ENCODE measurements at places on chromosomes 12 and 14.
A peak's percentile ranks its signal among the peaks of the same experiment; 100 is the strongest.

GRCh38 chr14:76396714-76397187 is 20.8 kb downstream of the ESRRB start:
- DNase-seq: no peak

- no peak for DNase-seq
These were observed 14.8 kb upstream of the BCL11B start for GRCh38 chr14:99286761-99287160.

GRCh38 chr14:96069421-96069820 is 30.3 kb downstream of the C14orf132 start:
- DNase-seq: no peak

GRCh38 chr14:81295958-81296923 is 75.5 kb upstream of the GTF2A1 start:
- no peak for DNase-seq

DNA sequence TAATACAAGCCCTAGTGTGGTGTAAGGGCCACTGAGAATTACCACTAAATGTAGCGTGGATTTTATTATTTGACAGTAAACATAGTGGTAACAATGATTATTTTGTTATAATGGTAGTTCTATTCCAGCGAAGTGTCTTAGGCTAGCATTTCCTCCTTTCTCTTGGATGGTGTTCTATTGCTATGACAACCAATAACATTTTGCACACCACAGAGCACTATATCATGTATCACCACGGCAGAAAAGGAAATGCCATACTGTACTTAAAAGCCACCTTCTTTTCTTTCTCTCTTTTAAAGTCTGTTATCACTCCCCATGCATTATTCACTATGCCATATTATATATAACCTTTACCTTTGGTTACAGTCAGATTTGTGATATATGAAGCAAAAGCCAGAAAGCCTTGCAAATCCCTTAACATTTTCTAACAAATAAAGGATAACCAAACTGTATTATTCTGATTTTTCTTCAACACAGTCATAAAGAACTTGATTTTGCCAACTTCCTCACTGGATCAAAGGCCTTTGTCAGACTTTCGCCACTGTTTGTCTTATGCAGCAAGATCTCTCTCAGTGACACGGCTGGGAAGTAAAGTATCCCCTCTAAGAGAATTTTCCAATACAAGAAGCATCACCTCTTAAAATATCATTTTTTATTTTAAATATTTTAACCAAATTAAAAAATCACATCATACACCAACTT is 195.8 kb downstream of the FOXN3 start:
- peak; percentile 86 for DNase-seq

DNA sequence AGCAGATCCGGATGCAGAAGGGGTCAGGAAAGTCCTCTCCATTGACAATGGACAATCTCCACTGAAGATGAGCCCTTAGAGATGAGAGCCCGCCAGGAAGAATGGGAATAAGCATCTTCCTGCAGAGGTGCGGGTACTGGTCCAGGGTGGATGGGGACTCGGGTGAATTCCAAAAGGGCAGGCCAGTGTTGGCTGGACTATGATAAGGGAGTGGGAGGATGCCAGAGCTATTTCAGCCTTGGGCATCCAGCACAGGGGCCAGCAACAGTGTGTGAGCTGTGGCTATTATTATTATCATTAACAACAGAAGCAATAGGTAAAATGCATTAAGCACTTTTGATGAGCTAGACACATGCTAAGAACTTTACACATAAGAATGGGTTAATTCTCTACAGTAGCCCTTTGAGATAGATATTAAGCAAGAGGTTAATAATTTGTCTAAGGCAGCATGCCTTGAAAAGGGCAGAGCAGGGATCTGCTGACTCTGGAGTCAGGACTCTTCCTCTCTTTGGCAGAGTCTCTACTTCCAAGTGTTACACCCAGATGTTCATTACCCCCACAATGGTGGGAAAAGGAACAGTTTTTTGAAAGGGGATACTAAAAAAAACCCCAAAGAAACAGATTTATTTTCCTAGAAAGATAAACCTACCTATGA is 55.2 kb downstream of the PRICKLE1 start:
- DNase-seq: no peak

DNA sequence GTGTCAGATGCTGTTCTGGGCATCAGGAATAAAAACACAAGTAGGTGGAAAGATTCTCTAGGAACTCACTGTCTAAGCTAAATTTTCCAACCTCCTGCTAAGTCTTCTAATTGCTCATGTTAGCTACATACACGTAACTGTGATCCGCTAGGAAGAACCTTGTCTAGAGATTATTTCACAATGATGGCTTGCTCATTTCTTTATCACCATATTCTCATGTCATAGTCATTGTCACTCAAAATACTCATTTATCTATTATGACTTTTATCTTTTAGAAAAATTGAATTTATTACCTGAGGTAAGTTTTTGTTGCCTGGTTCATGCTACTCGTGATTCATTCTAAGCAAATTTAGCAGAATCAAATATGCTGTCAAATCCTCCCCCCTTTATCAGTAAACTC is 1402.4 kb upstream of the FLRT2 start:
- no peak for DNase-seq

DNA sequence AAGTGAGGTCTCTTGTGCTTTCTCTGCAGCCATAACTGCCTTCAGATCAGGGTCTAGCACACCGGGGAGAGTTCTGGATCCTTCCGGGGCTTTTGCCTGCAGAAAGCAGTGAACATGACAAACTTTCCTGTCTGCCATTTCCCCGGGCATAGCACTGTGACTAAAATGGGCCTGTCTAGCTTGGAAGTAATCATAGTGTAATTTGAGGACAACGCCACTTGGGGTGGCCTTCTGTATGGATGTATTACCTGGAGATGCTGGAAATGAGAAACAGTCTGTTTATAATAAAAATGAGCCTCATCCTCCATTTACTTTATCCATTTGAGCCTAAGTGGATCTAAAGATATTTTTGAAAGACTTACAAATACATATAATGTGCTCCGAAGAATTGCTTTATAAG is 453.7 kb downstream of the VRK1 start:
- DNase-seq: no peak

- no peak for DNase-seq
These were observed 246.8 kb upstream of the DAAM1 start for GRCh38 chr14:58941629-58942028.

- no peak for DNase-seq
These were observed 134.2 kb downstream of the KCNK10 start for GRCh38 chr14:88188745-88189416.

GRCh38 chr12:52976574-52977071 is 27.7 kb downstream of the KRT18 start:
- DNase-seq: no peak

- no peak for DNase-seq
These were observed at the start of gene TMCC3 for GRCh38 chr12:94650143-94651056. TMCC3 (minus strand) TSS chr12:94650557; CDS start chr12:94650430, 127 bp downstream.

- DNase-seq: no peak
These were observed 100.6 kb downstream of the ETV6 start for GRCh38 chr12:11749943-11750690.

- DNase-seq: no peak
These were observed 1635.4 kb upstream of the FLRT2 start for GRCh38 chr14:83894568-83894967.

GRCh38 chr12:91722072-91722471 is 423.6 kb downstream of the BTG1 start:
- no peak for DNase-seq

GRCh38 chr12:69905801-69906200 is 80.8 kb downstream of the MYRFL start:
- no peak for DNase-seq

DNA sequence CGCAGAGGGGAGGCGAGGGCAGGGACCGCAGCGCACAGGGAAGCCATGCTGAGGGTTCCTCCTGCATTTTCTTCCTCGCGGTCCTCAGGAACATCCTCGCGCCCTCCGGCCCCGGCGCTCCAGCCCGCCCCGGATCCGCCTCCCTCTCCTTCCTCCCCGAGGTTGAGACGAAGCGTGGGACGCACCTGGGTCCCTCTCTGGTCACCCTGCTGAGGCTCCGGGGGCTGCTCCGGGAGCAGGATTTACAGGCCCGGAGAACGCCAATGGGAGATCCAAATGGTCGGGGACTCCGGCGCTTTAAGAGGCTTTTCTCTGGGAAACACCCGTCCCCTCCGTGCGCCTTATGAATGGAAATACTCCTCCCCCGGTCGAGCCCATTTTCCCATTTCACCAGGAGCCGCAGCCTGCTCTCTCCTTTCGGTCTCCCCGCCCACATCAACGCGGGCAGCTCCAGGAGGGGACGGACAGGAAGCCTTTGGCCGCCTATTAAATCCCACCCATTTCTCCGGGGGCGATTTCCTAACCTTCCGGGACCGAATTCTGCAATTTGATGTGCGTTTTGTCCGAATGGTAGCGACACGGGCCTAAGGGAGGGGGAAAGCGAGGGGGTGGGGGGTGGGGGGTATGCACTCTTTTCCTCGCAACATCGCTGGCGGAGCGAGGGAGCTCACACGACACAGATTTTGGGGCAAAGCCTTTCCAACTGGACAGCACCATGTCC is at the start of gene UNC79:
Gene UNC79, plus strand, starts transcription at position 625 of the 721 bp plus-strand sequence. Its CDS starts 91 bp downstream, at position 716.
- peak; percentile 50 for DNase-seq

GRCh38 chr12:49537752-49538509 is 899 bp upstream of the KCNH3 start:
- no peak for DNase-seq

GRCh38 chr12:29035112-29035511 is 114.0 kb upstream of the FAR2 start:
- no peak for DNase-seq

DNA sequence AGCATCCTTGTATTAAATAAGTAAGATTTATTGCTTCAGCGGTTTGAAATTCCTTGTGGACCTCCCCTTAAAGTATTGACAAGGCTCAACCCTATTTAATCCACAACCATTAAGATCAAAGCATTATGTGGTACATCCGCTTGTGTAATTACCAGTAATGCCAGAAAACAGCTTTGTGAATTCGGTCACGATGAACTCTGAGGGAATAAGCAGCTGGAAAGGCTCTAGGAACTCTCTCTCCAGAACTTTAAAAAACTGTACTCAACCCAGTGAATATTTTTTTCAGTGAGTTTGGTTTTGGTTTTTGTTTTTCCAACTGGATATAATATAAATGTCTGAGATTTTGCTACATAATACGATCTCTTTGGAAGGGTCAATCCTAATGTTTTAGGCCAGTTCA is 49.3 kb upstream of the DIO2 start:
- no peak for DNase-seq

- no peak for DNase-seq
These were observed 4.9 kb upstream of the CSAD start for GRCh38 chr12:53185582-53186153.

DNA sequence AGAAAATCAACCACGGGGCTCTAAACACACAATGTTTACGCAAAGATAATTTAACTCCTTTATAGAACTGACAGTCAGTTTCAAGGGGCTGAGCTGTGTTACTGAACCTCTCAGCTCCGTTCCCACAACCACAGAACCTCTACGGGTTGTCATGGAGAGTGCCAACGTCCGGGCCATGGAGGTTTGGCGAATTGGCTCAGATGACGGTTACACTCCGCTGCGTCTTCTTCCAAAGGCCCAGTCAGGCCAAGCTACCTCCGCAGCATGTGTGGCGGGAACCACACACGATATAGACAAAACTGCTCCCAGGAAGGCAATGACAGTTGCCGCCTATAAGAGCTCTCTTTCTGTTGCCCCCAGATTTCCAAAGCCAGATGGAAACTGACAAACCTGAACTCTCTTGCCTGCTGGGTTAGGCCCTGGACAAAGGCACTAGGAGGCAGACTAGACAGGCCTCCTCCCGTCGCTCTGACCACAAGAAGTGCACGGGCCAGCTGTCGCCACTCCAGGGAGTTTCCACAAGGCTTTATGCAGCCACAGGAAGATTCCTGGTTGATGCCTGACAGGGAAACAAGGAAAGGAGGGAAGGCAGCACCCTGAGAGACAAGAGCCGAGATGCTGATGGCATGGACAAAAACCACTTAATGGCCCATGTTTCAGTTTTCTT is 30.3 kb downstream of the CCDC88C start:
- no peak for DNase-seq

- no peak for DNase-seq
These were observed 23.1 kb downstream of the EXD2 start for GRCh38 chr14:69214393-69214792.

DNA sequence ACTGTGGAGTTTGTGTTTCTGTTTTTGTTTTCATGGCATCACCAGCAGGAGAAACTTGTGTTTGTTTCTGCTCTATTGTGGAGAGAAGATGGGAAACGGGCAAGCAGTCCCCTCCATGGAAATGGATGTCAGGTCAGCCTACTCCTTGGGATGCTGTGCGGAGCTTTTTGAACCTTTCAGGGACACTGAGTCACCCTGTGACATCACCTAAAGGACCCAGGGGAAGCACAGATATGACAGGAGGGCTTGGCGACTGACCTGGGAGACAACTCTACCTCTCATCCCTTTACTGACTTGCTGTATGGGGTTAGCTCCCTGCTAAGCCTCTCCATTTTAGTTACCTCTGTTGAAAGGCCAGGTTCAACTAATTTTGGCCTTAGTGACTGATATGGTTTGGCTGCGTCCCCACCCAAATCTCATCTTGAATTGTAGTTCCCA is 706.9 kb upstream of the TMEM132C start:
- DNase-seq: no peak

DNA sequence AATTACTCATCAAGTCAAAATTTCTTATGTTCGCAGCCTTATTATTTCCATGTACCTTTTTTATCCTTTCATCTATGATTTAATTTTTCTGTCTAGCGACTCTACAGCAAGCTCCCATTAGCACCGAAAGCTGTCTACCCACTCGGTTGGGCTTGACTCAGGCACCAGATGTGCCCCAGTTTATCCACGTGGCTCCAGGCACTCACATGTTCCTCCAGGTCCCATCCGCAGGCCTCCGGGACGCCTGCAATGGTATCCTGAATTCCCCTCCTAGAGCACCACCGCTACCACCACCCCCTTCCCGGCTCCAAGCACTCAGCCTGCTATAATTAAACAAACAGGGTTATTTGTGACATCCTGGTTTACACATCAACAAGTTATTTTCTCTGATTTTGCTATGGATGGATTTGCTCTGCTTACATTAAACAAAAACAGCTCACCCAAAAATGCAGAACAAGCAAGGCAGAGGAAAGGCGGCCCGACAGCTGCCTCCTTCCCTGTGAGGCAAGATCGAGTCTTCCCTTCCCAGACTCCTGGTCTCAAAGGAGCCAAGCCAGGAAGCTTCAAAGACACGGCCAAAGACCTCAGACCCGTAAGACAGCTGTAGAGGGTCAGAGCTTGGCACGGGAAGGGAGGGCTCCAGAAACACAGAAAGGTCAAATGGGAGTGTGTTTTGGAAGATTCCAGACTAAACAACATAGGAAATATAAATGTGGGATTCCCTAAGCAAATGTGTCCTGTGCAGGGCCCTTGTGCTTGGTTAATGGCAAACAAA is 253.8 kb downstream of the TTC8 start:
- DNase-seq: no peak

- no peak for DNase-seq
These were observed 94.1 kb downstream of the PHLDA1 start for GRCh38 chr12:75937486-75937885.
